Left renal cortex interstitium (tissue), 4 donors: ENCODE measurements at places on chromosomes 4 and X. TPM values are rescaled to one million over a fixed set of nuclear protein-coding genes. Genes with fewer than 3 reads are reported as not detected.
A peak's percentile ranks its signal among the peaks of the same experiment; 100 is the strongest.

- DNase-seq, result no peak
Observed at GRCh38 chr4:138685316-138685715, 330.3 kb upstream of the NOCT start.

DNA sequence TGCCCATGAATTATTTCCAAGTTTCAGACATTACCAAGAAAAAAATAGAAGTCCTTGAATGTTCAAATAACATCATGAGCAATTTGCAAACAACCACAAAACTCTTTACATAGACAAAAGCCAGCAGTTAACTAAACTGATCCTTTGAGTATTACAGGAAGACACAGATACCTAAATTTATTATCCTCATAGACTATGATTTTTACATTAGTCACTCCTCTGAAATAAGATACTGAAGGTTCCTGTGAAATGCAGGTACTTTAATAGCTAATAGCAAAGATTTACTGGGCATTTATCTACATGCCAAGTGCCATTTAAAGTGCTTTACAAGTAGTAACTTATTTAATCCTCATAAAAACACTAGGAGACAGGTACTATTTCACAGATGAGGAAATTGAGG lies 37.7 kb downstream of the GPR82 start:
- no peak for DNase-seq

GRCh38 chr4:81659051-81659450 lies 187.3 kb upstream of the RASGEF1B start:
- DNase-seq, result no peak

GYPA gene
- polyA plus RNA-seq, result 2.2 TPM

USP17L15 gene
- not detected for polyA plus RNA-seq

- DNase-seq, result no peak
Observed at GRCh38 chr4:122873821-122874593, 47.4 kb downstream of the FGF2 start.

DNA sequence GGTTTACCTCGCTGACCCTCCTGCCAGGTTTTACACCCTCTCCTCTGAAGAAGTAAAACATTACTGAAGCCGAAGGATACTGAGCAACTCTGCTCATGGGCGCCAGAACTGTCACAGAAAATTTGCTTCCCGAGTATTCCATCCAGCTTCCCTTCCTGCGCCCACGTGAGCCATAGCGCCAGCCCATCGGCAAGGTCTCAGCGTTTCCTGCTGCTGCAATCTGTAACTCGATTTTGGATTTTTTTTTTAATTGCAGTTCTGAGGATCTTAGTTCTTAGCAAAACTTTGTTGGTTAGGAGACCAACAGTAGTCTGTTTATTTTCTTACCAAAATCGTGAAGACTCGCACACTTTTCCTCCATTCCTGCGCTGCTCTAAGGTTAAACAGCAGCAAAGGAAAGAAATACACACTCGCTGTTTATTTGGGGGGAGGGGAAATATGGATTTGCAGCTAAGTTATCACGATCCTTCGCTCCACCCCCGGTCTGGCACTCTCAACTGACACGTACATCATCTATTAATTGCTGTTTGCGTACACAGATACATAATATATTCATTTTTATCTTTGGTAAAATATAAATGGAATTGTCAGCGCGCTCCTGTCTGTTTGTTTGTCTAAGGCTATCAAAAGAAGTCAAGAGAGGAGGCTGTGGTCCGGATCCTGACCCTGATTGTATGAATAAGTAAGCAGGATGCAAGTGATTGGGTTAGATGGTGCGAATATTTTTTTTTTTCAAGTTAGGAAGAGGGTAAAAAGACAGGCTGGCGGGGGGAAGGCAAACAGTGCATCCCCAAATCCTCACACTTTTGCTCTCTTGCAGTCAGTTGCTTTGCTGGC lies at the start of gene TLL1:
Gene TLL1, plus strand, starts transcription at position 777 of the 837 bp plus-strand sequence. CDS start 668 bp downstream, outside the sequence.
- DNase-seq, result peak; percentile 23

EMCN gene
- 96.1 TPM for polyA plus RNA-seq

ANXA5 gene
- 457 TPM for polyA plus RNA-seq

PRR32 gene
- polyA plus RNA-seq, result not detected

DNA sequence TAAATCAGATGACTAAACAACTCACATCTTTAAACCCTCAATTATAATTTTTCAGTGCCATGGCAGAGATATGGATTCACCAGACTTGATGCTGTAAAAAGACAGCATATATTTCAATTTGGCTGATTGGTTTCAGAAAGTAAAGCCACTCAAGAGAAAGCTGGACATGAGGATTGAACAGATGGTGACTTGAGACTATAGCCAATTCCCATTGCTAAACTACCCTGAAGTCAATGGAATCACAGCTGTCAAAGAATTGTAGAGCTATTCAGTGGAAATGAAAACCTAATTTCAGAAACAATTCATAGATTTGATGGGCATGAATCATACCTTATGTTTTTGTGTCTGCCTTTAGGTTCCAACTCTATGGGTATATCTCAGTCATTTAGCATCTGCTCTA lies 510.6 kb upstream of the BOD1L1 start:
- no peak for DNase-seq

BEND2 gene
- 0.06 TPM for polyA plus RNA-seq

NUDT11 gene
- polyA plus RNA-seq, result 12.6 TPM

DNA sequence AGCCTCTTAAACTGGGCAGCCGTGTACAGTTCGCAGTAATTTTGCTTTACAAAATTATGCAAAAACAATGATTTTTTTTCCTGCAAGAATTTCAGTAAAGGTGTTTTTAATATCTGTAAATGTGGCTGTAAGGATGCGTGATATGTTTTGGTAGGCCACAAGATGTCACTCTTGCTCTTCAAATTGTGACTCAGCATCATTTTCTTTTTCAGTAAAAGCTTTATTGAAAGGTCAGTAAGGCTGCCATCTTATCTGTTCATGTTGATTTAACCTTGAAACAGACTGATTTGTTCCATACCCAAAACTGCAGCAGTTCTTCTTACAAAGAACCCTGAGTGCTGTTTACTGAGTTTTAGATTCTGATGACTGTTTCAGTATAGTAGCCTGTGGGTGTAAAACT lies 39.9 kb downstream of the TXLNG start:
- DNase-seq, result no peak

COL4A6 gene
- 18.3 TPM for polyA plus RNA-seq
